Omental fat pad (tissue), 4 donors: ENCODE measurements at places on chromosomes 7 and 10.

DNA sequence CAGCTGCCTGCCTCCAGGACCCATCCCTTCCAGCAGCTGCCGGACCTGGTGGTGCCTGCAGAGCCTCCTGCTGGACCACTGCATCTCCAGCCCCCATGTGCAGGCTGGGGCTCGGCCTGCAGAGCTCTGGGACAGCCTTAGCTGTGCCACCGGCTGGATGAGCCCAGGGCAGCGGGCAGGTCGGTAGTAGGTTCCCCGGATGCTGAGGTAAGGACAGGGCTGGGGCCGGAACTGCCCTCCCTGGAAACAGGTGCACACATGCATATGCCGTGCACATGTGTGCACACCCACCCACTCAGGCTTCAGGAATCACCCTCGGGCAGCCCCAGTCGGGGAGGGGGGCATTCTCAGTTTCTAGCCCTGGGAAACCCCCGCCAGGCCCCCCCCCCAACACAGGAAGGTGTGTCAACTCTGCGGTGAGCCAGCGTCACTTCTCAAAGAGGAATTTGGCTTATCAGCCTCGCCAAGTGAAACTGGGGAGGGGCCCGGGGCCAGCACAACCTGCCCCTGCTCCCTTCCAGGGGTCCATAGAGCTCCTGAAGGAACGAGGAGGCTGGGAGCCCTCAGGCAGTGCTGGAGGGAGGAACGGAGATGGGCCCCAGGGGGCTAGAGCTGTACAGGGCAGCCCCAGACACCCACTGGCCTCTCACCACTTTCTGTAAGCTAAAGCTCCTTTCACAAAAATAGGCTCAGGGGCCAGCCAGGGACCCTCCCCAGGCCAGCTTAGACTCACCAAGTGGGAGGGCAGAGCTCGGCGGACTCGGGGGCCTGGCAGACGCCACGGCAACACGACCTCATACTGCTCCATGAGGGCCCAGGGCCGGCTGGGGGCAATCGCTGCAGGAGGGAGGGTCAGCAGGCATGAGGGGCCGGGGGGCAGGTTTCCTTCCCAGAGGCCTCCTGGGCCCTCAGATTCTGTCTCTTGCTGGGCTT, 1.7 kb downstream of the ADAM8 start:
- no peak for DNase-seq

DNA sequence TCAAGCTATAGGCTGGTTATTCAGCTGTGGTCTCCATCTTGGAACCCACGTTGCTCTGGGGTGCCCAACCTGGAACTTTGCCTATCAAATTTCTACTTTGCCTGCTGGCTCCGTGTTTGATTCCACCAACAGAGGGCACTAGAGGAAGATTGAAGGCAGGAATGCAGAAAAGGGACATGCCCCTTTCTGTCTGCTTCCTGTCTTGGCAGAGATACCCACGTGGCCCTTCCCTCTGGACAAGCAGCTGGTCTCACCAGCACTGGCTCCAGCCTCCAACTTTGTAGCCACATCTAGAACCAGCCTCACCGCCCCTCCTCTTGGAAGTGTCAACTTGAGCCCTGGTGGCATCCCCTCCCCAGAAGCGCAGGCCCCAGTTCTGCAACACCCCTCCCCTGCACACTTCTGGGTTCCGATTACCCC, 52.1 kb upstream of the ZNF438 start:
- DNase-seq: no peak

DNA sequence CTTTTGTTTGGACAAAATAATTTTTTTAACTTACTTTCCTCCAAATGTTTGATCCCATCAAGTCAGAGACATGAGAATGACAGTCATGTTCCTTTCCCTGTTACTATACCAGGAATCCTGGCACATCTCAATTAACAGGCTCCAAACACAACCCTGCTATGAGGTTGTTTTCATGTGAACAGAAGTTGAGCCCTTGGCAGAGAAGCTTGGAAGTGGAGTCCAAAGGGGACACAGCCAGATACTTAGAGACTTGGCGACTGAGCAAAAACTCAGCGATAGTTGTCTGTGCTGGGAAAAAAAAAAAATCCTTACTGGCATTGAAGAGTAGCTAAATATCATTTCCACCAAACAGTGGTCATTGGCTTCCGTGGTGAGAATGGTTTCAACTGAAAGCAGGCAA, 12.8 kb downstream of the TUBAL3 start:
- DNase-seq: no peak

DNA sequence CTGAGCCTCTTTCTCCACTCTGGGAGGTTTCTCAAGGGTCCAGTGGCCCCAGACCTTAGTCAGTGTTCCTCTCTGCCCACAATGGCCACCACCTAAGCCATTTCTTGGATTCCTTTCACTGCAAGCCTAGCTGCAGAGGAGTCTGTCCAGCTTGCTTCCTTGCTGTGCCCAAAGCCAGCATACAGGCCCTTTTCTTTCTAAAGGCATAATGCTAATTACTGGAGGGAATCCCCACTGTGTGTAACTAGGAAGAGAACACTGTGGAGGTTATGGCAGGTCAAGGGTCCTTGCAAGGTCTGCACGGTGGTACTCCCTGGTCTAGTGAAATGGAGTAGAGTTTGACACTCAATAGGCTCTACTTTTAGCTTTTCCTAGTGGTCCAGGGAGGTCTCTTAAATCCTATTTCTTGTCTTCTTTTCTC, 70.4 kb upstream of the CC2D2B start:
- DNase-seq: no peak

DNA sequence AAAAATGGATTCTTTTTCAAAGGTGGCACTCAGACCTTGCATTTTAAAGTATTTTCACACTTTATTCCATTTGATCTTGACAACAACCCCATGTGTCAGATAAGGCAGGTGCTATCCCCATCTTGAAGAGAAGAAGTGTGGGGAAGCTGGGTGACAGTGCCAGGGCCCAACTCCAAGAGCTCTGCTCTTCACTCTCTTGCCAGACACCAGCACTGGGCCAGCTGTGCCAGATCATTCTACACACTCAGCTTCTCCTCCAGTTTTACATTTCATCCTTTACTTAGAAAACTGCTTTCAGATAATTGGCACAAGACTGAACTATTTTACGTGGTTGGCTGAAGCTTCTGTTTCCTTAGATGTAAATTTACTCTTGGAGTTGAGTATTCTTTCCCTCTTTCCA, 64.4 kb downstream of the ENO4 start:
- DNase-seq: no peak

- no peak for DNase-seq
Observed at GRCh38 chr7:5519515-5519928, 95.9 kb upstream of the TNRC18 start.

DNA sequence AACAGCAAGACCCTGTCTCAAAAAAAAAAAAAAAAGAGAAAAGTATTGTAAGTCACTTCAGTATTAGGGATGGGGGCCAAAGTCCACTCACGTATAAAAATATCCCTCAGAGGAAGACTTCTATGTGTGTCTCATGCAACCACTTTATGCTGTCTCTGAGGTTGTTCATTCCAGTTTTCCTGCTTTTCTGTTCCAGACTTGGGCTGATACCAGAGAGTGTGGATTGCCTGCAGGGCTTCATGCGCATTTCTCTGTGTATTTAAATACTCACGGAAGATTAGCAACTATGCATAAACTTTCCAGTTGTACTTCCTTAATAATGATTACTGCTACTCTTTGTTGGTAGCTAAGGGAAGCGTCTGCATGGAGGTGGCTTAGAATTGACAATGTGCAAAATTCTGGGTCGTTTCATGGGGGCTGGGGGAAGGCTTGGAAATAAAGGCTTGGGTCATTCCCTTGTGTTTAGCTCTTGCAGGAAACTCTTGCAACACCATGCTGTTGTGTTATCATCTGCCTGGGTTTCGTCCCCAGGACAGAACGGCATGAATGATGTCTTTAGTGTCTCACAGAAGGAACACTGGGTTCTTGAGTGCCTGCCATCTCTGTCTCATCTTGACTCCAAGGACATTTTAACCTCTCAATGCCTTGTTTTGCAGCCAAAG, 54.1 kb downstream of the KIAA1217 start:
- DNase-seq: no peak

DNA sequence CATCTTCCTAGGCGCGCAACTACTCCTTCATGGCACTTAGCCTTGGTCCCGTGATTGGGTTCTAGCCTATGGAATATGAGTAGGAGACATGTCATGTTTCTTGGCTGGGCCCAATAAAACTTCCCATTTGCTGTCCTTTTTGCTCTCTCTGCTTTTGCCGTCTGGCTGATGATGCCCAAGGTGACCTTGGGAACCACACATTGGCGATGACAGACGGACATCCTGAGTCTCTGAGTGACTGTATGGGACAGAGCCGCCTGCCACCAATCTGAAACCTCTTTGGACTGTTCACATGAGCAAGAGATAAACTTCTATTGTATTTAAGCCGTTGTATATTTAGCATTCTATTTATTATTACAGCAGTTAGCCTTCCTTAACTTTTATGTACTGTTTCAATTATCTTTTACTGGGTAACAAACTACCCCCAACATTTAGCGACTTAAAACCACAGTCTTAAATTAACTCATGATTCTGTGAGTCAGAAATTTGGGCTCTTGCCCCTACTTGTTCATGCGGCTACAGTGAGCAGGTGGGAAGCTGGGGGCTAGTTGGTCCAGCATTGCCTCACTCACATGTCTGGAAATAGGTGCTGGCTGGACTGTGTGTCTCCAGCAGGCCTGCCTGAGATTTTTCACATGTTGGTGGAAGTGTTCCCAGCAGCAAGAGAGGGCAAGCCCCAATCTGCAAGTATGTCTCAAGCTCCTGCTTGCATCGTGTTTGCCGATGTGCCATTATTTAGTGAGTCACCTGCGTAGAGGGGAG, 71.7 kb downstream of the NOD1 start:
- no peak for DNase-seq

GRCh38 chr10:132536241-132536876, 1.2 kb upstream of the INPP5A start:
- no peak for DNase-seq

DNA sequence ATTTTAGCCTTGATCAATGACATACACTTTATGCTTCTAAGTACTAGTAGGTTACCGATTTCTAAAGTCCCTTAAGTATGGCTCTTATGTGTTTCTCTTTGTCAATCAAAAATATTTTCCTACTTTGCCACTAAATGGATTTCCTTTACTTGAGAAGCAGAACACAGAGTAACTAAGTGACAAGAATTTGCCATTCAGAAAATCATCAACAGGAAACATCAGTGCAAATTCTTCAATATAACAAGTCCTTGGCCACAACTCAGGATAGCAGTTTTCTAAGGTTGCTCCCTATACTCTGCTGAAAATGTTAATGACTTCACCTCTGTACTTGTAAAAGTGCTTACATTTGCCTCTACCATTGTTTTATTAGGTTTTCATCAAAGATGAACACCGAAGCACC, 239.6 kb upstream of the SLC26A5 start:
- DNase-seq: no peak

- DNase-seq: no peak
Observed at GRCh38 chr7:77903597-77903996, 105.0 kb downstream of the PHTF2 start.

- DNase-seq: no peak
Observed at GRCh38 chr10:96616961-96617360, 30.1 kb upstream of the TM9SF3 start.

- no peak for DNase-seq
Observed at GRCh38 chr7:74101061-74101681, 17.6 kb downstream of the LIMK1 start.

GRCh38 chr10:125118011-125118611, 42.3 kb downstream of the CTBP2 start:
- DNase-seq: no peak

DNA sequence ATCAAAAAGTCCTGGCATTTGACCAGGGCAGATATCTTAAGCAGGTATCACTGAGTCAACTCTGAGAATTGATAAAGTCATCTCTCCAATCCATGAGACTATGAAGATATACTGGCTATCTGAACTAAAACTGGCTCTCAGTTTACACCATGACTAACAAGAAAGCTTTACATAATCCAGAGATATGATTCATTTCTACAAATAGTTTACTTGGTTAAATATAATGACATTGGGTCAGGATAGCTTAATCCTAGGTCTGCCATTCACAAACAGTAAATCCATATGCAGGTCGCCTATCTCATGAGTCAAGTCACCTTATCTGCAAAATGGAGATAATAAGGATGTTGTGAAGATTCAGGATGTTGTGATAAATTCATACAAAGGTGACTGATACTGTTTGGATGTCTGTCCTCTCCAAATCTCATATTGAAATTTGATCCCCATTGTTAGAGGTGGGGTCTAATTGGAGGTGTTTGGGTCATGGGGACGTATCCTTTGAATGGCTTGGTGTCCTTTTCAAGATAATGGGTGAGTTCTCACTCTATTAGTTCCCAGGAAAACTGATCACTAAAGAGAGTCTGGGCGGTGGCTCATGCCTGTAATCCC, 117.4 kb downstream of the JMJD1C start:
- no peak for DNase-seq

GRCh38 chr7:71472962-71473361, 341.0 kb downstream of the GALNT17 start:
- DNase-seq: no peak

DNA sequence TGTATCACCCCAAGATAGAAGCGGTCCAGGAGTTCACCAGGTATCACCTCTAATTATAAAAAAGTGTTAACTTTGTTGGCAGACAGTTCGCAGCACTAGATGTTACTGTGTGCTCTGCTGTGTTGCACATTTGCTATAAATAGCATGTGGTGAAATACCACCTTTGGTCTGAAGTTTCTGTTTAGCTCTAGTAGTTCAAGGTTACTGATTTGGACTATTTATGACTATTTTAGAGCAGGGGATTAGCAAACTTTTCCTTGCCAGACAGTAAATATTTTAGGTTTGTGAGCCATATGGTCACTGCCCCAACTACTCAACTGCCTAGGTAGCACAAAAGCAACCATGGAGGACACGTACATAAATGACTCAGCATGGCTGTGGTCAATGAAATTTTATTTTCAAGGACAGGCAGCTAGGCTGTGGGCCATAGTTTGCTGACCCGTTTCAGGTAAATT, 16.5 kb downstream of the DENND10 start:
- DNase-seq: no peak

- DNase-seq: no peak
Observed at GRCh38 chr10:126729314-126729870, 58.9 kb upstream of the C10orf90 start.
